DMS 273 treated with DMSO at 0.1 percent for 48 hours (cell line): ENCODE measurements at places on chromosomes 11 and 22.

GRCh38 chr11:12826441-12826840 lies 152.2 kb downstream of the TEAD1 start:
- DNase-seq, result no peak

DNA sequence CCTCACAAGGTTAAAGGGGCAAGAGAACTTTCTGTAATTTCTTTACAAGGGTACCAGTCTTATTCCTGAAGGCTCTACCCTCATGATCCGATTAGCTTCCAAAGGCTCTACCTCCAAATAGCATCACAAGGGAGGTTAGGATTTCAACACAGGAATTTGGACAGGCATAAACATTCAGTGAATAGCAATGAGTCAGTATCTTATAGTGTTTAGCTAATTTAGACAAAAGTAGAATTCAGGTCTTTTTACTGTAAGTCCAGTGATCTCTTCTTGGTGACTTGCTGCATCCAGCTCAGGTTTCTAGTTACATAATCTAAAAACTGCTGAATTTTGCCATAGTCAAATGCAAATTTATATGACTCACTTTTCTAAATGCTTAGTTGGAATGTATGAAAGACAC lies 1995.6 kb upstream of the RAG2 start:
- DNase-seq, result no peak

GRCh38 chr11:105315287-105315686 lies 175.7 kb upstream of the CARD18 start:
- no peak for DNase-seq

- no peak for DNase-seq
These were observed 13.7 kb downstream of the NUP98 start for GRCh38 chr11:3783611-3784010.

GRCh38 chr22:30891781-30892180 lies 76.8 kb downstream of the MORC2 start:
- no peak for DNase-seq

GRCh38 chr11:70915158-70915985 lies 337.0 kb downstream of the SHANK2 start:
- DNase-seq, result no peak

DNA sequence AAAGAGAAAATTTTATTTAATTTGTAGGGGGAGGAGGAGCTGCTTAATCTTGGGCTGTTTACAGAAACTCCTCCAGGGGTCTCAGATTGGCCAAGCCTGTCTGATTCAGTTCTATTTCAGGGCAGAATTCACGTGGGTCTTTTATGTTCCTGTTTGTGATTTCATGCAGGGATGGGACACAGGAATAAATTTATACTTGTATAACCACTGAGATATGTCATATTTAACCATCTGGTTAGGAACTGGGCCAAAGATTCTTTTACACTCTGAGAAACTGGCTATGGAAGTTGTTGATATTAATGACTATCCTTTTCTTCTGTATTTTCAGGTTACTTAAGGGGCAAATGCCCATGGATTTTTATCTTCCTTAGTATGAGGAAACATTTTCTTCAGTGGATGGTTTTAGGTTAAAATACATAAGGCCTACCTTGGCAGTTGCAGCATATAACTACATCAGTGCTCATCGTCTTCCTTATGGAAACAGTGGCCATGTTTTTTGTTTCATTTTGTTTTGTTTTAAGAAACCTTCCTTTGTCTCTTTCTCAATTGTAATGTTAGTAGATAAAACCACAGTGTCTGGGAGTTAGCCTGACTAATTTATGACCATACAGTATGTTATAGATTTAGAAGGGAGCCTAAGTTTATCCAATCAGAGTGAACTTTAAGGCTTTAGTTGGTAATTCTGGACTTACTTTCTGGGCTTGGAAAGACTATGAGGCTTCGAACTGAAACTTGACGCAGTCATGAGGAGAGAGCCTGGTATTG lies 132.4 kb upstream of the ANO3 start:
- peak; percentile 1 for DNase-seq

DNA sequence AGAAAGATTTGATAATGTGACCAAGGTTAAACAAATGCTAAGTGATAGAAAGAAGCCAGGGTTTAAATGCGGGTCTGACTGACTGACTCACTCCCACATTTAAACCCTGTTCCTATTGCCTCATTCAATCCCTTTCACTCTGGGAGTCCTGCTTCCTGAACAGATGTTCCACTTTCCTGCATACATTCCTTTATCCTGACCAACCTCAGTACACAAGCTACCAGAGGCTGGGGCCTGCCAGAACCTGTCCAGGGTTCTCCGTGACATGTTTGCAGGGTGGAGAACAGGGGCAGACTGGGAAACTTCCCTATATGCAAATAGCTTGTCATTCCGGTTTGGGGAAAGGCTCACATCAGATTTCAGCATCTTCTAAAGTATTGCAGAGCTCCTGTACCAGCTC lies 3.0 kb upstream of the ANKK1 start:
- peak; percentile 89 for DNase-seq

DNA sequence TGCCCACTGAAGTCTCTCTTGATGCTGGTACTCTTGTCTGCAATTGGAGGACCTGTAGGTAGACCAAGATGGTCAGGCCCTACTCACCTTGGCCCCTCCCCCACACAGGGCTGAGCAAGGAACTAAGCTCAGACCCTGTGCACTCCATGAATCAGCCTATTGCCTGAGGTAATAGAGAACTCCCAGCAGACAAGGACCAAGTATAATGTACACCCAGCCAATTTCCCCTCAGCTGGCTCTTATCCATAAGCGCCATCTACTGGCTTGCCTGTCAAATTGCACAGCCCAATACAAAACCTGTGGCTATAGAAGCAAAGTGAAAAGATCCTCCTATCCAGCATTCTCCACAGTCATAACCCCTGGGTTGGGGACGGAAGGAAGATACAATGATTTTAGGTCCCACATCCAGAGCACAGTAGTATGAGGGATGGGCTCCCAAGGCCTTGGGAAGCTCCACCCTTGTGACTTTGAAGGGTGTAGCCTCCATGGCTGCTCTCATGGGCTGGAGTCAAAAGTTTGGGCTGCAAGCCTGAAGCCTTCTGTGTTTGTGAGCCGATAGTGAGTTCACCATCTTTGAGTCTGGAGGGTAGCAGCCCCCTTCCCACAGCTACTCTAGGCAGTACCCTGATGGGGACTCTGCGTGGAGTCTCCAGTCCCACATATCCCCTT lies 56.0 kb downstream of the GLYATL2 start:
- peak; percentile 6 for DNase-seq

- DNase-seq, result no peak
These were observed 33.4 kb downstream of the FDX1 start for GRCh38 chr11:110463153-110463552.

GRCh38 chr11:71144736-71145135 lies 107.6 kb downstream of the SHANK2 start:
- no peak for DNase-seq

- DNase-seq, result no peak
These were observed 4.2 kb downstream of the GP1BB start for GRCh38 chr22:19727310-19728150.
